ENCODE measurements at places on chromosomes 2 and 18.

DNA sequence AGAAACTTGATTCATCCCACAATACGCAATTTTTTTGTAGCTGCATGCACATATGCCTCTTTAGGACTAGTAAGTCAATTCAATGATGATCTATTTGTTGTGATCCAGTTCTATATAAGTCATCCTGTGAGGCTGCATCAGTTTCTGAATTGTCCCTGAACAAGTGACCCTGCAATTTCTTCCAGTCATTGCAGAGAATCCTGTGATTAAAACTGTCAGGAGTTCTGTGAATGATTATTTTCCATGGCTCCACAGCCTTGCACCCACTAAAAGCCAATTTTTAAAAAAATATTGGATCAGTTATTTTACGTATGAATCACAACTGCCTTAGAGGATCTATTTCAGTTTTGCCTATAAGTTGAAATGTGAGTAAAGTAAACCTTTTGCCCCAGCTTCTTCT lies 1585.0 kb upstream of the ACVR2A start:
- no peaks in the 10 kb centered on the region for H3K36me3 ChIP-seq
- no peak overlapping the region for H3K27ac ChIP-seq
- no peaks in the 10 kb centered on the region for H3K4me1 ChIP-seq

GRCh38 chr2:108215794-108216211 lies 24.0 kb upstream of the SULT1C3 start:
- H3K4me1 ChIP-seq, result no peaks in the 10 kb centered on the region
- no peak for DNase-seq
- no peaks in the 10 kb centered on the region for H3K27me3 ChIP-seq
- H3K36me3 ChIP-seq, result no peaks in the 10 kb centered on the region
- no peak overlapping the region for H3K27ac ChIP-seq

- no peak overlapping the region for H3K27ac ChIP-seq
- H3K27me3 ChIP-seq, result no peaks in the 10 kb centered on the region
- H3K36me3 ChIP-seq, result no peaks in the 10 kb centered on the region
- no peak overlapping the region for H3K4me3 ChIP-seq
Observed at GRCh38 chr2:17871639-17872038, 6.8 kb upstream of the KCNS3 start.

- H3K36me3 ChIP-seq, result no peaks in the 10 kb centered on the region
- no peak for DNase-seq
- peaks cover 5% of the 10 kb centered on the region for H3K4me1 ChIP-seq
- H3K27me3 ChIP-seq, result no peaks in the 10 kb centered on the region
- peak overlapping the region; percentile 24 for H3K4me3 ChIP-seq
- H3K27ac ChIP-seq, result peak overlapping the region; percentile 67
Observed at GRCh38 chr2:53768242-53768542, 588 bp downstream of the CHAC2 start.

DNA sequence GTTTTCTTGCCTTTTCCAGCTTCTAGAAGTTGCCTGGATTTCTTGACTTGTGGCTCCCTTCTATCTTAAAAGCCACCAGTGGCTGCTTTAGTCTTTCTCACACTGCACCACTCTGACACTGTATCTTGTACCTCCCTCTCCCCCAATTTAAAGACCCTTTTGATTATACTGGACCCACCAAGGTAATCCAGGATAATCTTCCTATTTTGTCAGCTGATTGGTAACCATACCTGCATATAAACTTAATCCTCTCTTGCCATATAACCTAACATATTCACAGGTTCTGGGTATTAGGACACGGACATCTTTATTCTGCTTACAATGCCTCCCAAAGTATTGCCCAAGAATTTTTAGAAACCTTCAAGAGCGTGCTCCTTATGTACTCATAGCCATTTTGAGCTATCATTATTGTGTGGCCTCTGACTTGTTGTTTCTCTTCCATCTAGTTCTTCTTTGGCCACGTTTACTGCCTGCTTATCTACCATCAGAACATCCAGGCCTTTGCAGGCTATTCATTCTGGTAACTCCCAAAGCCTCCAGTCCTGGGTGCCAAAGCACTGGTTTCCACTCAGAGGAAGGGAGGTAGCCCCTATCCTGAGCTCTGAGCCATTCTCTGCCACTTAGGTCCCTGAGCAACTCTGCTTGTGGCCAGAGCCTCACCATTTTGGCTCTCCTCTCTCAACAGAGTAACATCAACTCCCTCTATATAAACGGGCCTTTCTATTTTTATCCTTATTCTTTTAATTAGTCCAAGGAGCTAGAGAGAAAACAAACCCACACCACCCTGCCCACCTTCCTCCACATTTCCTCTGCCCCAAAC lies 70.8 kb downstream of the MYO3B start:
- H3K27me3 ChIP-seq, result no peaks in the 10 kb centered on the region
- no peak overlapping the region for H3K27ac ChIP-seq
- DNase-seq, result no peak
- no peaks in the 10 kb centered on the region for H3K36me3 ChIP-seq
